ENCODE measurements at places on chromosomes 7 and 10. TPM values are rescaled to one million over a fixed set of nuclear protein-coding genes. Genes with fewer than 3 reads are reported as not detected.

Gene ZNF117
- 7.8 TPM for total RNA-seq

Gene CTAGE8
- not detected for total RNA-seq

Gene ANKRD7
- 0.18 TPM for total RNA-seq

Gene UNCX
- total RNA-seq: not detected

Gene SPOCK2
- total RNA-seq: 0.28 TPM

Gene LIPF
- not detected for total RNA-seq

Gene FXYD4
- not detected for total RNA-seq

Gene UFSP1
- 5.3 TPM for total RNA-seq

Gene METTL27
- total RNA-seq: 0.09 TPM

Gene SPAM1
- total RNA-seq: not detected

Gene LLCFC1
- total RNA-seq: not detected

Gene PHYH
- 7.9 TPM for total RNA-seq

Gene AQP1
- 14.2 TPM for total RNA-seq

Gene FANK1
- total RNA-seq: 2.4 TPM

Gene TAS2R4
- 0.90 TPM for total RNA-seq

Data from endothelial cell of coronary artery (primary cell).